ENCODE measurements at places on chromosomes 12 and 14.

DNA sequence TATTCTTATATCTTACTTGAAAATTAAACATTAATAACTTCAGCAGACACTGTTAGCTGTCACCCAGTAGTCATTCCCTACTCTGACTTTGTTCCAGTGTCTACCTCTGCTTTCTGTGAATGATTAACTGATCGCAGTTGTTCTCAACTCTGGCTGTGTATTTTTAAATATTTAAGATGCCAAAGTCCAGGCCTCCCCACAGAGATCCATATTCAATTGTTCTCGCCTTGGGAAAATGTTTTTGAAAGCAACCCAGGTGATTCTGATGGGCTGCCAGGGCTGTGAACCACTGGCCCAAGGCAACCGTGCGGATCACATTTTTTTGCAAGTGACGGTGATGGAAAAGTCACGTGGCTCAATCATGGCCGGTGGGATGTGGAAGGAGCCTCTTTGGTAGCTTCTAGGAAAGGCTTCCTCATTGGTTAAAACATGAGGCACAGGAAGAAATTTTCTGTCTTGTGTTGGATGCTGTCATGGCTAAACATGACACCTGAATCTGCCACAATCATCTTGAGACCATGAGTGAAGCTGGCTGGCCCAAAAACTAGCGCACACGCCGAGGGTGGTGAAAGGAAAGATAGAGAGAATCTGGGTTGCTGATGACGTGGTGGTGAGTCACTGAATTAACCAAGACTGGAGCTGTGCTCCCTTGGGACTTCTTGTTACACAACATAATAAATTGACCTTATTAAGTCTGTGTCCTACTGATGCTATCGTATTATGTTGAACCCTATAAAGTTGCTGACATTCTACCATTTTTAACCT, 37.2 kb downstream of the RDH12 start:
- no peak for DNase-seq

GRCh38 chr14:22313172-22313801, 275.7 kb downstream of the DAD1 start:
- DNase-seq, result no peak

GRCh38 chr12:105706321-105706972, 376.0 kb downstream of the C12orf75 start:
- DNase-seq, result no peak

GRCh38 chr12:132772606-132773005, 11.0 kb upstream of the ANKLE2 start:
- DNase-seq, result no peak

GRCh38 chr14:21426692-21427091, 29.2 kb downstream of the CHD8 start:
- DNase-seq, result no peak

DNA sequence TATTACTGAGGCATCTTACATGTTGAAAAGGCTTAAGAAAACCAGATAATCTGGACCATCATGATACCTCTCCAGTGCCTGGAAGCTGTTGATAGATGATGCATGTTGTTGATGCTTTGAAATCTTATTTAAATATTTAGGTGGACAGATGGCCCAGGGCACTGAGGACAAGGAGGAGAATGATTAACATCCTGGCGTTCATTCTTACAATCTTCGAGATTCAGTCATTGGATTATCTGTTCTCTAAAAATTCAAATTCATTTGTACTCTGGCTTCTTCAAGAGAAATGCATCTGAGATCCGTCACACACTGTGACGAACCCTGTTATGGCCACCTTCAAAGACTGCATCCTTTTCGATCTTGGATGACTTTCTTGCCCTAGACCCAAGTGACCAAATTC, 121.3 kb upstream of the IGF1 start:
- DNase-seq, result no peak

DNA sequence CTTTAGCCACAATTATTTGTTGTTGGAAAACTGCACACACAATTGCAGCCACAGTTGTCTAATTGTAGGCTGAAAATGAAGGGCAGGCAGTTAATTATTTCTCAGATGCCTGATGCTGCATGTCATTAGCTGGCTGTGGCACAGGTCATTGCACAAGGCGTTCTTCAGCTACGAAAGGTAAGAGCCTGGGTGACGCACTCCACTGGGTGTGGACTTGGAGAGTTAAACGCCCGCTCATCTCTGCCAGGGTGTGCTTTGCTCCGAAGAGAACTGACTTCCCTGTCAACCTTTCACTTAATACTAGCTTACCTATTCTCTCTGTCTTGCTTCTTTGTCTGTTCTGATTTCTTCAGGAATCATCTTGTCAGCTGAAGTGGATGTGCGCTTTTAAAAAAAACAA, 91.4 kb upstream of the CPM start:
- DNase-seq, result no peak

All from stimulated activated CD8-positive, alpha-beta memory T cell treated with anti-CD3 and anti-CD28 coated beads, Interleukin-7, amount 100 ng/mL, for 24 hours (primary cell).